ENCODE measurements at places on chromosomes 13 and 19. TPM values are rescaled to one million over a fixed set of nuclear protein-coding genes. Genes with fewer than 3 reads are reported as not detected.

DNA sequence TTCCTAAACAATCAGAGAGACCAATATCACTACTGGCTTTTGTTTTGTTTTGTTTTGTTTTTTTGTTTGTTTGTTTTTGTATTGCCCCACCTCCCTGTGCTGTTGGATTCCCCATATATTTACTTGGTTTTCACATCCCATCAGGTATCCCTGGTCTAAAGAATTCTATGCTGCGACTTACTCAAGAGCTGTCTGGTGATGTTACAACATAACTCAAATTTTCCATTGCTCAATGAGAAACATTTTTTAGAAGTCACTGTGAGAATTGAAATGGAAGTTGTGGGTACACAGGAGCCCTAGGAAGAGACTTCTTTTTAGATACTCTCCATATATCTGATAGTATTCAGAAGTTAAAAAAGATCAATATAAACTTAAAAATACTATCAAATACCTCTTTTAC, 181.4 kb downstream of the KLF5 start:
- no peak for DNase-seq

DNA sequence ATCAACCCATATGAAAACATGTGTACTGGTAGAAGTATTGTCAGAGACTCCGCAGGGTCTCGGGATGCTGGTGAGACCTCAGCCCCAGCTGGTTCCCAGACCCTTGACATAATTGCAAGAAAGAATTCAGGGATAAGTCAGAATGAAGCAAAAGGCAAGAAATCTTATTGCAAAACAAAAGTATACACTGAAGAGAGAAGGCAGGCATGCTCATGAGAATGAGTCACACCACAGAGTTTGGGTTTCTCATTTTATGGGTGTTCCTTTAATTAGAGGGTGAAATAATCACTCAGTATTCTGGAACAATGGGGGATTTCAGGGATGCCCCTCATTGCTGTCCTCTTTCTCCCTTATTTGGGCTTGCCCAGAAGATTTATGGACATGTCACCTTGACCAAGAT, 1423.8 kb upstream of the MIR17HG start:
- DNase-seq: peak; percentile 3

GRCh38 chr13:41460074-41460465, 2.7 kb downstream of the RGCC start:
- no peak for DNase-seq

GRCh38 chr13:75831389-75831788, 195.3 kb downstream of the LMO7 start:
- no peak for DNase-seq

DNA sequence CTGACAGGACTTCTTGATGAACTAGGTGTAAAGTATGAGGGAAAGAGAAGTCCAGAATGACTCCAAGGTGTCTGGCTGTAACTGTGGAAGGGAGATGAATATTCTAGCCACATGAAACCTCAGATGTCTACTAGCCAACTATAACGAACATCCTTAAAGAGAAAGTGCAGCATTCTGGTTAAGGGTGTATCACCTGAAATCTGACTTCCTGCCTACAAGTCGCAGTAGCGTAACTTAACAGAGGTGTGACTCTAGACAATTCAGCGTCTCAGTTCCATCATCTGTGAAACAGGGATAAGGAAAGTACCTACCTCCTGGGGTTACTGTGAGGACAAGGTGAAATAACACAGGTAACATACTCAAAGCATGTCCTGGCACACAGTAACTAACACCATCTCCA, 145.7 kb upstream of the FBXL3 start:
- no peak for DNase-seq

GRCh38 chr13:68708336-68708908, 1399.2 kb upstream of the ATXN8OS start:
- no peak for DNase-seq

DNA sequence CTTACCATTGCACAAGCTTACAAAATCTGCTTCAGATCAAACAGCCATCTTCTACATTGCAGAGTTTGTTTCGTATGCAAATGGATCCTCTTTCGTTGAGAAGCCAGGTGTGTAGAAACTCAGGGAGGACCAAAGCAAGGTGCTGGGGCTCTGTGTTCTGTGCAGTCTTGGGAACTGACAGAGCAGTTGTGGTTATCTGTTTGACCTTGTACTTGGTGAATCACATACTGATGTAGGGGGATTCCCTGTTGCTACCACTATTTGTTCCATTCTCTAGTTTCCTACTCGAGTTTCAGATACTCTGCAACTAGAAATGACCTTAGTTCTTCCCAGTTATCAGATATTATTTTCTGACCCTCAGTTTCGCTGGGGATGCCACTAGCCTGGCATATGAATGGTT, 95.2 kb upstream of the CLDN10 start:
- DNase-seq: no peak

DNA sequence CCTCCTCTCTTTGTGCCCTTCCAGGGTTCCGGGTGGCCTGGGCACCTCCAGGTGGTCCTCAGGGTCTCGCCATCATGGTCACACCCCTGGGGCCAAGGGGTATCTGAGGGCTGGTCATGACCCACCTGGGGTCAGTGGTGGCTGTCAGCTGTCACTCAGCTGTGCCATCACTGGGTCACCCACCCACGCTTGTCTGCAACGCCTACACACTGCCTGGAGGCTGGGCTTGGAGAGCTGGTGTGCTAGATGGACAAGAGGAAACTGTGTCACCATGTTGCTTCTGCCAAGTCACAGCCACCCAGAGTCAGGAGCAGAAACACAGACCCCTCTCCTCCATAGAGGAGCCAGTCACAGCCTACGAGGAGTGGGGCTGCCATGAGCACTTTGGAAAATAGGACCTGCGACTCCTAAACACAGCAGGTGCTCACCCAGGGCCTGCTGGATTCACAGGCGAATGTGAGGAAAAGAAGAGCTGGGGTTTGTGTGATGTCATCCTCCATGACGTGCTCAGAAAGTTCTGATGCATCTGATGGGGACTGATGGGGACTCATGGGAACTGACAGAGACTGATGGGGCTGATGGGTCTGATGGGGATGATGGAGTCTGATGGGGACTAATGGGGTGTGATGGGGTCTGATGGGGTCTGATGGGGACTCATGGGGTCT, 10.7 kb upstream of the GRTP1 start:
- DNase-seq: no peak

DNA sequence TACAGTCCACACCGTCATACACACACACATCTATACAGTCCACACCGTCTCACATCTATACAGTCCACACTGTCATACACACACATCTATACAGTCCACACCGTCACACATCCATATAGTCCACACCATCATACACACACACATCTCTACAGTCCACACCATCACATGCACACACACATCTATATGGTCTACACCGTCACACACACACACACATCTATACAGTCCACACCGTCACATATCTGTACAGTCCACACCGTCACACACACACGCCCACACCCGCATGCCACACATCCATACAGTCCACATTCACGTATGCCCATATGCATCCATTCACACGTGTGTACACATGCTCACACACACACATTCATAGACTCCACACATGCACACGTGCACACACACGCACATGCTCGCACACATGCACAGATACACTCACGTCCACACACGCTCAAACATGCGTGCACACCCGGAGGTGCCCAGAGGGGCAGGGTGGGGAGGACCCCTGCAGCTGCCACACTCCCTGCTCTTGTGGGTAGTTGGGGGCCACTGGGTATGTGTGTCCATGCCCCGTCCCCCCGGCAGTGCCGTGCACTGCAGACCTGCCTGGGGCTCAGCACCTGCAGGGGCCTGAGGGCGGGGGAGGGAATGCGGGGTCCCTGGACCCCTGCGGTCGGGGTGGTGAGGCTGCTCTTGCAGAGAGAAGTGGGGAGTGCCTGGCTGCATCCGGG, 29.2 kb downstream of the PIAS4 start:
- DNase-seq: no peak

DNA sequence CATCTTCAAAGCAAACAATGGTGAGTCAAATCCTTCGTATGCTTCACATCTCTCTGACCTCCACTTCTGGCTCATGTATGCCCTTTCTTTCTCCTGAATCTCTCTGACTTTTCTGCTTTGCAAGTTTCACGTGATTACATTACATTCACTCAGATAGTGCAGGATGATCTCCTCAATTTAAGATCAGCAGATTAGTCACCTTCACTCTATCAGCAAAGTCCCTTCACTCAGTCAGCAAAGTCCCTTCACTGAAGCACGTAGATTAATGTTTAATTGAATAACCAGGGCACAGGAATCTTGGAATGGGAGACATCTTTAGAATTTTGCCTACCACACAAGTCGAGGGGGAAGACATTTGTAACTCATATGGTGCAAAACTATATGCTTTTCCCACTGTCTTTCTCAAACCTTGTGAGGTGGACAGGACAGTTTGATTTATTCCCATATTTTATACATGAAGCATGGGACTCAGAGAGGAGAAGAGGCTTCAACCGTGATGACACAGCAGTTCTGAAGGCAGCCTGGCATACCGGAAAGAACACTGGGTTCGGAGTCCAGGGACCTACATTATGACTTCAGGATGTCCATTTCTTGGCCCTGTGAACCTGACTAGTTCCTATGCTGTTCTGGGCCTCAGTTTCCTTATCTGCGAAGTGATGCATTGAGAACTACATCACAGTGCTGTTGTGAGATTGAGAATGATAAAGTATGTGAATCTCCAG, 23.3 kb downstream of the SIGLECL1 start:
- no peak for DNase-seq

Gene SPPL2B
- 9.3 TPM for total RNA-seq

Gene PSG2
- not detected for total RNA-seq

DNA sequence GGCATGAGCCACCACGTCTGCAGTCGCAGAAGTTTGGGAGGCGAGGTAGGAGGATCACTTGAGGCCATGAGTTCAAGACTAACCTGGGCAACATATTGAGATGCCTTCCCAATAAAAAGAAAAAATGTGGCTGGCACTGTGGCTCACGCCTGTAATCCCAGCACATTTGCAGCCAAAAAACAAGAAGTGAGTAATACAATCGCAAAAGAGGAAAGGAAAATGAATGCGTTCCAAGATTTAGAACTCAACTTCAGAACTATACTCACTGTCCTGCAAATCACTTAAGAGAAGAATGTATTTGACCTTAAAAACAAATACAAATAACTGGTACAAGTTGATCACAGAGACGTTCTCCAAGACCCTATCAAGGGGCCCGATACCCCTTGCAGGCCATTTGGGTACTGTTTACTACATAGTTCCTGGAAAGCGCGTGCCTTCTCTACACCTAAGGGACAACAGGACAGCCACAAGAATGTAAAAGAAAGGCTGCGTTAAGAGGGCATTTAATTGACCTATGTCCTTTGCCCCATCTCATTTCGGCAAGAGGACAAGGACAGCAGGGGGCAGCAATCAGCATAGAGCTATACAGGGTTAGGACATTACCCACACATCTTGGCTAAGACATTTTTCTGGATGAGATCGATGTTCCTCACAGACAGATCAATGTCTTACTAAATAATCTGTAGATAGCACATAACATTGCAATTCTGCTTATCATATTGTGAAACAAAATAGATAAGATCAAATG, 41.3 kb downstream of the FLT3 start:
- peak; percentile 17 for DNase-seq

DNA sequence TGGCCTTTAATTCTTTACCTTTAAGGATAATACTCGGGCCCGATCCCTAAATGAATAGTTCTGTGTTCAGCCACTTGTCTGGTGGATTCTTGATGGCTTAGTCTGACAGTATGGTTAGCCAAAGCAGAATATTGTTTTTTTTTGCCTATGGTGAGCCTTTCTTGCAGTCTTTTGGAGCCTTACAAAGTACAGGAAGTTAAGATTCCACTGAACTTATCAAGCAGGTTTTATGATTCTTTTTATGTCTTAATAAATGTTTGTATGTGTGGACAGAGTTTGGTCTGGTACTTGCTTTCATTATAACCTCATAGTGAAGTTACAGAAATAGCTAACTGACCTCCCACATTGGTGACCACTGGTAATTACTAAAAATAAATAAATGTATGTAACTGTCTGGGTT, 17.1 kb downstream of the PCCA start:
- DNase-seq: no peak

DNA sequence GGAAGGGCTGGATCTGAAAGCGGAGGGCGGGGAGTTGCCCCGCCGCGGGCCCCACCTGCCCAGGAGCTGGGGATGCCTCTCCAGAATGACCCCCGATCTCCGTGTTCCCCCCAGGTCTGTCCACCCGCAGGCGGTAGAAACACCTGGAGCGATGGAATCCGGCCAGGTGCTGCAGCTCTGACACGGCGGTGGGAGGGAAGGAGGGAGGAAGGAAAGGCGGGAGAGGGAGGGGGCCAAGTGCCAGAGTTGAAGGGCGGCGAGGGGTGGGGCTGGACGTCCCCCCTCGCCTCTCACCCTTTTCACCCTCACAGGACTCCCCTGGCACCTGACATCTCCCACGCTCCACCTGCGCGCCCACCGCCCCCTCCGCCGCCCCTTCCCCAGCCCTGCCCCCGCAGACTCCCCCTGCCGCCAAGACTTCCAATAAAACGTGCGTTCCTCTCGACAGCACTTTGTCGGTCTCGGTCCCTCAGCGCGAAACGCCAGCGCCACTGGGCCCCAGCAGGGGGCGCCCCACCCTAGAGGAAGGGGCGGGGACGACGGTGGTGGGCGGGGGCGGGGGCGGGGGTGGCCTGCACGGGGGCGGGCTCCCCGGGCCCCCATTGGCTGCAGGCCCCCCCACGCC, 337 bp upstream of the FXYD7 start:
- no peak for DNase-seq
